ENCODE measurements at places on chromosomes 6 and 20.

GRCh38 chr6:39432330-39433025, 110.0 kb upstream of the KCNK16 start:
- DNase-seq: no peak

- DNase-seq: no peak
Observed at GRCh38 chr20:59340201-59340885, 39.9 kb downstream of the EDN3 start.

DNA sequence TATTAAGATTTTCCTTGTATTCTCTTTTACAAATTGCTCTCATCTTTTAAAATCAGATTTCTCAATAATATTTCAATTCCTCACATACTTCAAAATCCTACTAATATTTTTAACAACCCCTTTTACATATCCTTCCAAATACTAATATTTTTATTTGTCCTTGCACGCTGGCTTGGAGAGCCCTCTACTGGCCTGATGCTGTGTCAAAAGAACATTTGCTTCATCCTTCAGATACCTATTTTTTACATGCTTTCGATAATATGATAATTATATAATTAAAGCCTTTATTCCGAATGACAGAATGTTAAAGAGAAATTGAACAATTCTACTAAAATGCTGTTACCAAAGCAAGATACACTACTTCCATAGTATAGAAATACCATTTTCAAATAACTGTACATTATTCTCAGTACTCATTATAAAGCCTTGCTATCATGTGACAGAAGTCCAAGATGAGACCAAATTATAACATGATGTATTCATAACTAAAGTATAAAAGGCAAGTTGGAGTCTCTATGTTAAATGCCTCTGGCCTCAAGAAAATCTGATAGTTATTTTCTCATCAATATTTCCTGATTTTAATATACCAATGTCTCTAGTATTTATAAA, 39.0 kb upstream of the PLN start:
- no peak for DNase-seq

DNA sequence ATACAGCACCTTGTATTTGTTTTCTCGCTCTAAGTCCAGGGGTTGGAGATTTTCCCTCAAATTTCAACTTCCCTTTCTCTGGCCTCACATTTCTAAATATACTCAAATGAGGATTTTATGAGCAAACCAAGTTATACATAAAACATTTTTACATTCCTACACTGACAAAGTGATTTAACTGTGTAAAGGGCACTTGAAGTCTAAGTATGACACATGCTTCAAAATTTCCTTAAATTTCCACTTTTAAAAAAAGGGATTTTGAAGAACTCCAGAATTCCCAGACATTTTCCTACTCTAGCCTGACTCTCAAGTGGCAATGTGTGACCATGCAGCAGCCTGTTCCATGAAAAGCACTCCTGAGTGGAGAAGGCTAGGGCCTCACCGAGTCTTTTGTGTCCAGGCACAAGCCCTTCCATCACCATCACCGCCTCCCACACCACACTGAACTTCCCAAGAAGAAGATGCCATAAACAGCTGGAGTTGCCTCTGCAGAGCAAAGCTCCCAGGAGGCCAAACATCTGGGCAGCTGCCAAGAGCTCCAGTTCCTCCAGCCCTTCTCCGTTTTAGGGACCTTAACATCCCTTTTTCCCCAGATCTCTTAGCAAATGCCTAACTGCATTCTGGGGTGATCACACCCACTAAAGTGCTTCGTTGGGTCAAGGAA, 68.9 kb downstream of the NCR2 start:
- DNase-seq: no peak

GRCh38 chr20:43438578-43439316, 18.9 kb upstream of the SRSF6 start:
- DNase-seq: no peak

DNA sequence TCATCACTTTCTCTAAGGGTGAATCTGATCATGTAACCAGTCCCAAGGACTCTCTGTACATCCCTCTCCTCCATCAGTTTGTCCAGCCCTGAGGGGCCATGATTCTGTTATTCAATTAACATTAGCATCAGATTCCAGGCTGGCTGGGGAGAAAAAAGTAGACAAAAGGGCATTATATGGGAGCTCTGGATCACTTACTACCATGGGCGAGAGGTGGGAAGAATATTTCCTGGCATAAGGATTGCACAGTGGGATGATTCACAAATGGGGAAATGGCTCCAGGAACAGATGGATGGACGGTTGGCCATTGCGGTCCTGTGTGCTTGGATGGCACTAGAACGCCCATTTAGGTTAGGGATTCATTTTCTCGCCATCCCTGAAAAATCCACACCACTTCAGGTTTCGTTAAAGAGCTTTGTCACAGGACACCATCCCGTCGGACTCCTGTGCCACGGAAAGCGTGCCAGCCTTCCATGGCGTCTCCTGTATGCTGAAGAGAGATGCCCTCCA, 112.6 kb downstream of the THBS2 start:
- DNase-seq: no peak

GRCh38 chr6:54697424-54697823, 149.1 kb upstream of the FAM83B start:
- no peak for DNase-seq

GRCh38 chr6:12136905-12137304, 124.8 kb downstream of the HIVEP1 start:
- DNase-seq: no peak

- DNase-seq: no peak
Observed at GRCh38 chr6:52499026-52499425, 77.8 kb downstream of the TRAM2 start.

DNA sequence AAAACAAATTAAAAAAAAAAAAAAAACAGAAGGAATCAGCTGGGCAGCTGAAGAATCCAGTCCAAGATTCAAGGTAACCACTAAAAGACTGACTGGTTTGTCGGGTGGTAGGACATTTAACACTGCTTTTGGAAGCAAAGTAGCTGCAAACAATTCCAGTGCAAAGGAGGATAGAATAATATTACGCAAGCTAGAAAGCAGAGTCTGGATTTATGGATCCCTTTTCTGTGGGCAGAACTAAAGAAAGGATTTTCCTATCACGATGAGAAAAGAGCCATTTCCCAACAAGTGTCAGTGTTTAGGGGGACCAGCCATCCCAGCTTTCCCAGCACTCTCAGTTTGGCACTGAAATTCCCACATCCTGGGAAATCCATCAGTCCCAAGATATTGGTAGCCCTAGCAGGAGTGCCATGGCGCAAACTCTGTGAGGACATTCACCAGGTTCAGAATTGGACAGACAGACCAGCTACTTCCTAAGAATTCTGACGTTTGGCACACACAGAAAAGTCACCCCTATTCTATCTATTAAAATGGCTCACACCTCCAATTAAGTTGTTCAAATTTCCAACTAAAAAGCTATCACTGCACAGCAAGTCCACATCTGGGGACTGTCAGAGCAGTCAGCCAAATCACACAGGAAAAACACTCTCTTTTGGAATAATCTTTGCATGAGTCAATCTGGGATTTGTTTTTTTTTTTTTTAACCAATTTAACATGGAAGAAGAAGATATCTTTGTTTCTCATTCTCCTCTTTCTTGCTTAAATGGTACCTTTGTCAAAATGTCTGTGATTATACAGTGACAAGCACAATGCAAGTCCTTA, 356.8 kb upstream of the ARID1B start:
- DNase-seq: no peak

DNA sequence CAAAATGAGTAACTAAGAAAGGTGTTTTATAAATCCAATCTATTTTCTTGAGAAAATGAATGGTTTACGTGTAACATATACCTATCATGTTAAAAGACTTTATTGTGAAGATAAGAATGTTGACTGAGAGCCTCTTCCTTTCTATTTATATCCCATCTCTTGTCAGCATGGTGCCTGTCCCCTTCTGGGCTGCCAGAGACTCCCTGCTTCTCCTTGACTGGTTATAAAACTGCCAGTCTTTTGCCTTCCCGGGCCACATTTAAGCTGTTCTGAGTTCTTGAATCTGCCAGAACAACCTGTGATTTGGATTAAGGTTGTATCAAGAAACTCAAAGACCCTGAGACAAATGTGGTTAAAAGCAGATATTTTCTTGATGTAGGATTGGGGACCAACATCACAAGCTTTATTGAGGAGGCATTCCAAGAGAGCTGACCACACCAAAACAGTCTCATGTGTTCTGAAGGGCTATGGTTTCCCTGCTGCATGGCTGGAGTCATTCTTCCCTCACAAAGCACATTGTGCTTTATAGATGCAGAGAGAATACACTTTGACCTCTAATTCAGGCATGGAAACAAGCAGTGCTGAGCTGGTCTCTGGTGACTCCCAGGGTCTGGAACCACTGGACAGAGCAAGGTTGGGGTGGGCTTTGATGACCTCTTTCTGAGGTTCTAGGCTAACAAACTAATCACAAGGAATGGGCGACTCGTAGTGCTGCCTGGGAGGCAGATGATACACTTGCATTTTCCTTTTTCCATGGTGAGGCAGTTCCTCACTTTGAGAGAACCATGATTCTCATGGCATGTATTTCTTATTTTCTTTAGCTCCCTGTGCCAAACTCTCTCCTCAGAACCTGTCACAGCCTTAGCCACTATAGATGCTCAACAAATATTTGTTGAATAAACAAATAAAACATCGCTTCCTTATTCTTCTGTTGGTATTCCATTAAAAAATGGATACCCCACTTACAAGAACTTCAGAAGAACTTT, 205.0 kb upstream of the PREP start:
- no peak for DNase-seq

- no peak for DNase-seq
Observed at GRCh38 chr6:25350573-25350972, 71.4 kb downstream of the CARMIL1 start.

- peak; percentile 83 for DNase-seq
Observed at GRCh38 chr20:47727170-47727880, 58.0 kb downstream of the SULF2 start.

DNA sequence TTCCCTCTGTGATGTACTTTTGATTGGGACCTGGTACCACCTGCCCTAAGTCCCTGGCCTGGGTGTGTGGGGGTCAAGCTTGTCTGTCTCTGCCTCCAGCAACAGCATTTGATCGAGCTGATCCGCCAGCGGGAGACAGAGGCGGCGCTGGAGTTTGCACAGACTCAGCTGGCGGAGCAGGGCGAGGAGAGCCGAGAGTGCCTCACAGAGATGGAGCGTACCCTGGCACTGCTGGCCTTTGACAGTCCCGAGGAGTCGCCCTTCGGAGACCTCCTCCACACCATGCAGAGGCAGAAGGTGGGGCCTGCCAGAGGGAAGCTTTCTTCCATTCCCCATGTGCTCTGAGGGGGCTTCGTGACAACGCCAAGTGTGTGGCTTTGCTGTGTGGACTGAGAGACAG, 5.4 kb downstream of the GID8 start:
- no peak for DNase-seq

DNA sequence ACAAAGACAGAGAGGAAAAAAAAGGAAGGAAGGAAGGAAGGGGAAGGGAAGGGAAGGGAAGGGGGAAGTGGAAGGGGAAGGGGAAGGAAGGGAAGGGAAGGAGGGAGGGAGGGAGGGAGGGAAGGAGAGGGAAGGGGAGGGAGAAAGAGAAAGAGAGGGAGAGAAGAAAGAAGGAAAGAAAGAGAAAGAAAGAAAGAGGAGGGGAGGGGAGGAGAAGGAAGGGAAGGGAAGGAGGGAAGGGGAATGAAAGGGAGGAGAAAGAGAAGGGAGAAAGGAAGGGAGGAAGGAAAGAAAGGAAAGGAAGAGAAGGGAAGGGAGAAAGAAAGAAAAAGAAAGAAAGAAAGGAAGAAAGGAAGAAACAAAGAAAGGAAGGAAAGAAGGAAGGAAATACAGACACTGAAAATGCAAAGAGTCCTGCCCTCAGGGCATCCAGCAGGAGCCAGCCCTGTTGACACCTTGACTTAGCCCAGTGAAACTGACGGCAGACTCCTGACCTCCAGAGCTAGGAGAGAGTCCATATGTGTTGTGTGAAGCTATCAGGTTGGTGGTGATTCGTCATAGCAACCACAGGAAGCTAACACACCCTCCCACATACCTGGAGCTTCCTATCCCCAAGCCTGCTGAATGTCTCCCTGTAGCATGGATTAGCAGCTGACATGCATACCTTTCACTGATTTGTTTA, 58.7 kb upstream of the SULF2 start:
- DNase-seq: no peak

DNA sequence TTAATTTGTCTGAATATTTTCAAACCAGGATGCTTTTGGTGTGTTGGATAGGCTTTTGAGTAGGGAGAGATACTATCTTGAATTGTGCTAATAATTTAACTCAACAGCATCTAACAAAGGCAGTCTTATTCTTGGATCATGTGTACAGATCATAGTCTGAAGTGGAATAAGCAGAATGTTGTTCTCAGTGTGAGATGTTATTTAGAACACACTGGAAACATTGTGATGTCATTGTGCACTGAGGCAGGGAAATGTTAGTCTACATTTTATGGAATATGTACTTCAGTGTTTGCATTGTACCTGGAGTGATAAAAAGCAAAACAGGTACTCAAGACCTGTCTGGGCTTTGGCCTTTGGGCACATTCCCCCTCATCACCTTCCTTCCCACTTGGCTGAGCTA, 35.0 kb downstream of the RNF144B start:
- no peak for DNase-seq

DNA sequence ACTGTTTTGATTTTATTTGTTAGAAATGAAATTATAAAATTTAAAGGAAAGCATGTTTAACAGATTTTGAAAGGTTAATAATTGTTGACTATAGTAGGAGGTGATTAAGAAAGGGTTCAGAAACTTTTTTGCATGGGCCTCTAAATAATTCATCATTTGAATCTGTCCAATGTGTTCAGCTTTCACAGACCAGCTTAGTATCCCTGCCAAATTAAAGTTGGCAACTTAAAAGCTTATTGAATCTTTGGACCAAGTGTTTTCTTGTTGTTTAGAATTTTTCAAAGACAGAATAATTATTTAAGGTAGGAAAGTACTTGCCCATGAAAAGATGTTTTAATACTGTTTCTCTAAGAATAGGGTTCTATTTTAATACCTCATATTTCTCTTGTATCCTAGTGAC, 466.0 kb downstream of the GJA1 start:
- DNase-seq: no peak

GRCh38 chr20:59576216-59576953, 28.0 kb upstream of the PHACTR3 start:
- no peak for DNase-seq
